ENCODE measurements at places on chromosomes 12 and 14.

GRCh38 chr14:99296517-99296916, 24.5 kb upstream of the BCL11B start:
- no peak for DNase-seq

DNA sequence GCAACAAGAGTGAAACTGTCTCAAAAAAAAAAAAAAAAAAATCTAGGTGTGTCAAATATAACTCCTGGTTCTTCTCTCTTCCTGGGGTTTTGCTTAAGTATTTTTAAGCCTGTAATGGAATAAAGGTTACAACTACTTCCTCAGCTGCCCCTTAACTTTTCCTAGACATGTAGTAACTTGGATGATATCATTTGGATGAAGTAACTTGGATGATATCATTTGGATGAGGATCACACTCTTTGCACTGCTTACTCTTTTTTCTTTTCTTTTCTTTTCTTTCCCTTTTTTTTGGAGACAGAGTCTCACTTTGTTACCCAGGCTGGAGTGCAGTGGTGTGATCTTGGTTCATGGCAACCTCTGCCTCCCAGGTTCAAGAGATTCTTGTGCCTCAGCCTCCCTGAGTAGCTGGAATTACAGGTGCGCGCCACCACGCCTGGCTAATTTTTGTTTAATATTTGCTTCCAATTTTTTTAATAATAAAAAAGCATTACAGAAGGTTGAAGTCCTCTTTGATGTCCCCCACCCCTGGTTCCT, 775 bp upstream of the FAM186A start:
- no peak for DNase-seq

GRCh38 chr12:130461839-130462557, 124.3 kb downstream of the PIWIL1 start:
- DNase-seq, result no peak

DNA sequence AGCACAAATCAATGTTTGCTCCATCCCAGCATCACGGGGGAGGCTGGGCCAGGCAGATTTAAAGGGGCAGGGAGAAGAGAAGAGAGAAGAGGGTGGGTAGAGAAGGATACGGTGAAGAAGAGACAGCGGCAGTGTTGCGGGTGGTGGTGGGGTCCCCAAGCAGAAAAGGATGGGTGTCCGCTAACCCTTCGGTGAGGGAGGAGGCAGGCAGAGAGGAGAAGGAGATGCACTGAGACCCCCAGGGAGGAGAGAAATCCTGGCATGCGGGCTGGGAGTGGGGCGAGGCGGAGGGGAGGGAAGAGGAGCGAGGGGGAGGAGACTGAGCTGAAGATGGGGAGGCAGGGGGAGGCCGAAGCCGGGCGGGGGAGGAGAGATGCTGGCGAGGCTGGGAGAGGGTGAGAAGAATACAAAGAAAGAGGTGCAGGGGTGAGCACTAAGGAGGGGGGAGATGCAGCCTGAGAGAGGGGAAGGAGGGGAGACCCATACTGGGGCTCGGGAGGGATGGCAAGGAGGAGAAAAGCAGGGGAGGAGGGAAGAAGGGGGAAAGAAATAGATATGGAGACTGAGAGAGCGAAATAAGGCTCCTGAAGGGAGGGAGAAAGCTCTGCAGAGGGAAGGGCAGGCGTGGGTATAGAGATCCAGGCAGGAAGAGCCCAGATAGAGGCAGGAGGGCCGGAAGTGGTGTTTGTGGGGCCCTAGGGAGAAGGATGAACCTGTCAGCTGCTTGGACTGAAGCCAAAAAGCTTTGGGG, at the start of gene JPH4:
Gene JPH4 (minus strand): TSS at position 231 of the 751 bp plus-strand sequence. CDS start 1,337 bp downstream, outside the sequence.
- DNase-seq, result no peak

GRCh38 chr12:7090222-7090998, 1.8 kb downstream of the C1R start:
- no peak for DNase-seq

Measured in CD4-positive, alpha-beta T cell treated with Interleukin-17A for 4 hours (primary cell).